ENCODE measurements at places on chromosomes 1 and 21.

- no peak for DNase-seq
Observed at GRCh38 chr1:221781102-221781755, 39.3 kb upstream of the DUSP10 start.

- DNase-seq, result no peak
Observed at GRCh38 chr1:72412286-72412685, 129.9 kb upstream of the NEGR1 start.

GRCh38 chr1:220137019-220137786, 43.3 kb downstream of the IARS2 start:
- DNase-seq, result no peak

DNA sequence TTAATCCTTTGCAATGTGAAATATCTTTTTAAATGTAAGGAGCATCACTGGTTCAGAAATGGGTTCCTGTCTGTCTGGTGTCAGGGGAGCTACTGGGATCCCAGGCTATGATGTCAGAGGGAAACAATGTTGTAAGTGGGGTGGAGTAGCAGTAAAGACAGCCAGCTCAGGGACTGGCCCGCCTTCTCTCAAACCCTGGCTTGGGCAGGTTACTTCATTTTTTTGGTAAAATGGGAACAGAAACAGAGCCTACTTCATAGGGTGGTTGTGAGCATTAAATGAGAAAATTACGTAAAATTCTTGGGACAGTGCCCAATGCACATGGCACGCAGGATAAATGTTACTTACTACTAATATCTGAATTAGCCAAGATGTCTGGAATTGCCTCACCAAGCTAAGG, 30.7 kb upstream of the IL20 start:
- no peak for DNase-seq

DNA sequence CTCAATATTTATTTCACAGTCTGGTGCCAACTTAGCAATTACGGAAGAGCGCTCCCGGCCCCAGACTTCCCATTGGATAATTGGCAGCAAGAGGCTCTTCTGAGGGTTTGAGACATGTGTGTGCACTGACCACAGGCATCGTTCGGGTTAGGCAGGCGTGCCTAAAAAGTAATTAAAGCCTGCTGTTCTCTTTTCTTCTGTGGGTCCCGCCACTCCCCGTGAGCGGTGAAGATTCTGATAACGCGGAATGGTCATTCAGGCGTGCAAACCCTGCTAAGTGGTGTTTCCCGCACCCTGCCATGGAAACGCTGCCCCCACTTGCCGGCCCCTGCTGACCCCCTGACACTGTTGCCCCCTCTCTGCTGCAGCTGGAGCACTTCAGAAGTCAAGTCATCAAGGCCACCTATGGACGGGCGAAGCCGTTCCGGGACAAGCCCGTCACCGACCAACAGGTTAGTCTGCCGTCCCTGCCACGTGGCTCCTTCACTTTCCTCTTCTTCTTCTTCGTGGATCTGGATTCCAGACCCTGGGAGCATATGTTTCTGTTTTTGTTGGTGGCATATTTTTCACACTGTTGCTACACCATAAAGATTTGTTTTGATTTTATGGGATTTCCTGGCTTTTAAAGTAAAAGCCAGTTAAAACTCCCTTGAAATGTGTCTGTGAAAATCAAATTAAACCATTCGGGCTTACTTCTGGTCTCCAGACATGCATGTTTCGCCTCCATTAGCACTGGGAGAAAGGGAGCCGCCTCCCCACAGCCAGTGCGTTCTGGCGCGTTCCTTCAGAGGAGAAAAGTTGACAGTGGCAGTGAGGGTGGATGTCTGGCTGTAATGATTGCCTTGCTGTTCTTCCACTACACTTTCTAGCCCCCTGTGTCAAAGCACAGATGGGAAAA, 79.9 kb downstream of the FHAD1 start:
- DNase-seq, result peak; percentile 79

DNA sequence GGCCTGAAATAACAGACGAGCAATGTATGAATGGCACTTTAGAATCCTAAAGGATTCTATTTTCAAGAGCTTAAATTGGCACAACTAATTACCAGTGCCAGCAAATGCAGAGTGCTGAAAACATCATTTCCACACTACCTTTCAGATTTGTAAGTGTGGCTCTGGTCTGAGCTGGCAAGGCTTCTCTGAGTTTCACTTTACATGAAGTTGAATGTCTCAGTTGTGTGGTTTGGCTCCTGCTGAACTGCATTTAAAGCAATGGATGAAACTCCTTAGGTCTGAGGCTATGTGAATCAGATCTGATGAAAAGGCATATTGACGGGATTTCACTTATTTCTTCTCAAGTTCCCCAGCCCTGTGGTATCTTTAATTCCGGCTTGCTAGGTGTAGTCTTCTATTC, 114.8 kb upstream of the PTGFR start:
- DNase-seq, result no peak

DNA sequence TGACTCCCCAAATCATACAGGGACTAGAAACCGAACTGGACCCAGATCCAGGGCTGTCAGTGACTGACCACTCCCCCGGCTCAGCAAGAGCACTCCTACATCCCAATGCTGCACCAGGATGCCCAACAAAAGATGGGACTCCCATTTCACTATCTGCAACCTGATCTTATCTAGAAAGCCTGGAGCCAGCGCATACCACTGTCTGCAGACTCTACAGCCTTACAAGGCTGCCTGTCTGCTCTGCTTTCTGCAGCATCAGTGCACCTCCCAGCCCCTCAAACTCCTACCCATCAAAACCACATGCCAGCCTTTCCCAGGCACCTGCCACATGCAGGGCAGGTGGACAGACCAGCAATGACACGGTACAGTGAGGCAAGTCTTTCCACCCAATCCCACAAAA, 52.2 kb downstream of the SSBP3 start:
- no peak for DNase-seq

DNA sequence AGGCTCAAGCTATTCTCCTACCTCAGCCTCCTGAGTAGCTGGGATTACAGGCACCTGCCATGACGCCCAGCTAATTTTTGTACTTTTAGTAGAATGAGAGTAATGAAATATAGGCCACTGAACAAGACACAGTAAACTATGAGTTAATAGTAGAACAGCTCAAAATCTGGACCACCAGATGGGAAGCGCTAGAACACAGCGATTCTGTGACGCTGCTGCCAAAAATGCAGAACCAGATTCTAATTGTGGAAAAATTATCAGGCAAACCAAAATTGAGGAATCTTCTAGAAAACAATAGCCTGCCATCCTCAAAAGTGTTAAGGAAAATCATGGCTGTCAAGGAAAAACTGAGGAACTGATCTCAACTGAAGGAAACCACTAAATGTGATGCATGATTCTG, 111.4 kb upstream of the TIAM1 start:
- DNase-seq, result no peak

DNA sequence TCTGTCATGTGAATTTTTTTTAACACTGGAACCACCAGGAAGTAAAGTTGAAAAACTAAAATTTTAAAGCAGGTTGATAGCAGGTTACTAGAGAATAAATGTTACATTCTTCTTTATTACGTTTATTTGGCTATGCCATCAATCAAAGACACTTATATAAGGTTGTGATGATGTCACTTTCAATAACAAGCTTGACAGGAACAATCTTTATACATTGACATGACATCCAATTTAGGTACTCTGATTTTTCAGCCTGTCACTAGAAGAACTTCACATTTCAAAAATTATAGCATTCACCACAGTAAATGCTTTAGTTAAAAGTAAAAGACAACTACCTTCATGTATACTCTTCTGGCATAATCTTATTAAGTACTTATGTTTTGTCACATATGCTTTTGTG, 696.8 kb upstream of the NCAM2 start:
- DNase-seq, result no peak

DNA sequence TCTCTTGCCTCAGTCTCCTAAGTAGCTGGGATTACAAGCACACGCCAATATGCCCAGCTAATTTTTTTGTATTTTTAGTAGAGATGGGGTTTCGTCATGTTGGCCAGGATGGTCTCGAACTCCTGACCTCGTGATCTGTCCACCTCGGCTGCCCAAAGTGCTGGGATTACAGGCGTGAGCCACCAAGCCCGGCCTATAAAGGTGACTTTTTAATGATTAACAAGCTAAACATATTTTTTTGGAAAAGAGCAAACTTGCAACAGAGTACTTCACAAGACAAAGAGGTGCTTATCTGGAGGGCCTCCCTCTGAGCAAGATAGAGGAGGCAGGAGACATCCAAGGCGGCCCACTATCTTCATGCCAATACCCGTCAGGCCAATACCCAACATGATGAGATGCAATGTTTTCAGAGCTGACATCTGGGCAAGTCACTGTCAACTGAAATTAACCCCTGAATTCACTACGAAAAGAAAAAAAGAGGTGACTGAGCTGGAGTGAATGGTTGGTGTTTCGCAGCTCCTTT, 10.5 kb downstream of the BCAR3 start:
- no peak for DNase-seq

DNA sequence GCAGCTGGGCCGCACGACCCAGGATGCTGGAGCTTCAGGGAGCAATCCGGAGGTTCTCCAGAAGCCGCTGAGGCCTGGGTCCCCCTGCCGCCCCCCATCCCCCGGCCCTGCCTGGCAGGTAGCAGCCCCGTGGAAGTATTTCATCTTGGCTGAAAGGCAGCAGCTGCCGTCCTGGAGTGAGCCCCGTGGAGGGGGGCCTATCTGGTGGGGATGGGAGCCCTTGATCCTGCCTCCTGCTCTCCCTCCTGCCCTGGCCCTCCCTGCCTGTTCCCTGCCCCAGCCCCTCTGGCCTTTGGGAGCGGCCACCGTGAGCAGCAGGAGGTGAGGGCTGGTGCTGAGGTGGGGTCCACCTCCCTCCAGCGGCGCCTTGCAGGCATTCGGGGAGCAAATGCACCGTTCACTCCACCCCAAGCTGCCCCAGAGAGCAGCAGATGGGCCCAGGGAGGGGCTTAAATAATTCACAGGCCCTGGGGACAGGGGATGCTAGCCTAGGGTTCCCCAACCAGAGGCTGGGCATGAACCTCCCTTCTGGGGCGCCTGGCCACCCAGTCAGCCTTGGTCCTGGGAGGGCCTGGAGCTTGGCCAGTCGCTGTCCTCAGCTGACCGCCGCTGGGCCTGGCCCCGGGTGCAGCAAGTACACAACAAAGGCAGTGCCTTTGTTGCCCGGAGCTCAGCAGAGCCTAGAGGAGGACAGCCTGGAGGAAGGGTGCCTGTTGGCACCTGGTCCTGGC, 23.7 kb upstream of the PLCH2 start:
- no peak for DNase-seq

All from A673 (cell line).